ENCODE measurements at places on chromosomes 6 and 20.
A peak's percentile ranks its signal among the peaks of the same experiment; 100 is the strongest.

- DNase-seq: no peak
Observed at GRCh38 chr20:20926222-20926905, 179.8 kb downstream of the LINC00237 start.

- DNase-seq: no peak
Observed at GRCh38 chr20:63864545-63864977, 509 bp upstream of the TPD52L2 start.

GRCh38 chr6:96468281-96468680 is 53.3 kb upstream of the UFL1 start:
- DNase-seq: no peak

DNA sequence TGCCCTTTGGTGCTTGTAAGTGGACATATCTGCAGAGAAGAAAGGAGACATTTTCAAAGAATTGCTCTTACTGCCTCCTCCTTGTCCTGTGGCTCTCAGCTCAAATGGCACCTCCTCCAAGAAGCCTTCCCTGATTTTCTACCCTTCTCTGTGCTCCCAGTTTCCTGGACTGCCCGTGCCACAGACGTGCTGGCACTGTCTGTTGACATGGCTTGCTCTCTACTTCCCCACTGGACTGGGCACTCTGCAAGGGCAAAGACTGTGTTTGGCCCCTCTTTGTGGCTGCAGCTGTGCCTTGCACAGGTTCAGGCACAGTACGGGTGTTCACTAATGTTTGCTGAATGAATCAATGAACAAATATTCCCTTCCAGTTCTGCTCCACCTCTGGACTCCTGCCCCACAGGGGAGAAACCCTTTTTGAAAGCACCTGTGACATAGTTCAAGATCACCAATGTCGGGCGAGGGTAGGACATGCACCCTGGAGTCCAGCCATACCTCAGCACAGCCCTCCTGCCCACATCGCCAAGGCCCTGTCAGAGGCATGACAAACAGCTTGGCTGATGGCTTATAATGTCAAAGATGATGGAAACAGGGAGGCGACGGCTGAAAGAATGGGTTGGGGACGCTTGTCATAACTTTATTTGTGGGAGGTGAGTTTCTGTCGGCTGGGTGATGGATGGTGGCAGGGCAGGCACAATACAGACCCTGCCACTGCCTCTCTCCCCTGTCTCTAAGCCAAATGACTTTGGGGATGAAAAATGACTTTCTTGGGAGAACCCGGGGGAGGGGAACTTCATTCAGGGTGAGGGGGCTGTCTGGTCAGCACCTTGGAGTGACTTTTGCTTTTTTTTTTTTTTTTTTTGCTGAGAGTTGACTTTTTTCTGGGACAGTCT is 15.6 kb upstream of the CTNNBL1 start:
- DNase-seq: no peak

DNA sequence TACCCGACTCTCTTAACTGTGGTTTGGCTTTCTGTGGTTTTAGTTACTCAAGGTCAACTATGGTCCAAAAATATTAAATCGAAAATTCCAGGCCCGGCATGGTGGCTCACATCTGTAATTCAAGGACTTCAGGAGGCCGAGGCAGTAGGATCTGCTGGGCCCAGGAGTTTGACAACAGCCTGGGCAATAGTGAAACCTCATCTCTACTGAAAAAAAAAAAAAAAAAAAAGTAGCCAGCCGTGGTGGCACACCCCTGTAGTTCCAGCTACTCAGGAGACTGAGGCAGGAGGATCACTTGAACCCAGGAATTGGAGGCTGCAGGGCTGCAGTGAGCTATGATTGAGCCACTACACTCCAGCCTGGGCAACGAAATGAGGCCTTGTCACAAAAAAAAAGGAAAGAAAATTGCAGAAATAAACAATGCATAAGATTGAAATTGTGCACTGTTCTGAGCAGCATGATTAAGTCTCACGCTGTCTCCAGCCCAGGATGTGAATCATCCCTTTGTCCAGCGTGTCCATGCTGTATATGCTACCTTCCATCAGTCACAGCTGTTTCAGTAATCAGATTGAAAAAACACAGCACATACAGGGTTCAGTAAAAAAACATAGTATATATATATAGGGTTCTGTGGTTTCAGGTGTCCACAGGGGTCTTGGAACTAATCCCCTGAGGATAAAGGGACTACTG is 40.7 kb downstream of the RGS17 start:
- DNase-seq: no peak

- DNase-seq: no peak
Observed at GRCh38 chr20:1272368-1273100, 6.4 kb downstream of the SNPH start.

DNA sequence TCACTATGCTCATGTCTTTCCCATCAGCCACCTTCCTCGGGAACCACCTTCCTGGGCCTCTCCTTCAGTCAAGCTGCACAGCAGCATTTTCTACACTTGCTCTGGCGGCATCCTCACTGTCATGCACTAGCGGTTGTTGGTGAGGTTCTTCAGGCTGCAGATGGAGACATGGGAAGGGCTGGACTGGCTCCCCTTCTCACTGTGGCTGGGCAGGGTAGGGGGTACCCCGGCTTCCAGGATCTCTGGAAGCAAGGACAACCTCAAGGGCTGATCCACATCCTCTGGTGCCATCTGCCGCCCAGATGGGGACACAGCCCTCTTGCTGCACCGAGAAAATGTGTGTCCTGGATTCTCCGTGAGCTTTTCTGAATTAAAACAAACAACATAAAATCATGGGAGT is 180.1 kb upstream of the RNF24 start:
- DNase-seq: peak; percentile 77

DNA sequence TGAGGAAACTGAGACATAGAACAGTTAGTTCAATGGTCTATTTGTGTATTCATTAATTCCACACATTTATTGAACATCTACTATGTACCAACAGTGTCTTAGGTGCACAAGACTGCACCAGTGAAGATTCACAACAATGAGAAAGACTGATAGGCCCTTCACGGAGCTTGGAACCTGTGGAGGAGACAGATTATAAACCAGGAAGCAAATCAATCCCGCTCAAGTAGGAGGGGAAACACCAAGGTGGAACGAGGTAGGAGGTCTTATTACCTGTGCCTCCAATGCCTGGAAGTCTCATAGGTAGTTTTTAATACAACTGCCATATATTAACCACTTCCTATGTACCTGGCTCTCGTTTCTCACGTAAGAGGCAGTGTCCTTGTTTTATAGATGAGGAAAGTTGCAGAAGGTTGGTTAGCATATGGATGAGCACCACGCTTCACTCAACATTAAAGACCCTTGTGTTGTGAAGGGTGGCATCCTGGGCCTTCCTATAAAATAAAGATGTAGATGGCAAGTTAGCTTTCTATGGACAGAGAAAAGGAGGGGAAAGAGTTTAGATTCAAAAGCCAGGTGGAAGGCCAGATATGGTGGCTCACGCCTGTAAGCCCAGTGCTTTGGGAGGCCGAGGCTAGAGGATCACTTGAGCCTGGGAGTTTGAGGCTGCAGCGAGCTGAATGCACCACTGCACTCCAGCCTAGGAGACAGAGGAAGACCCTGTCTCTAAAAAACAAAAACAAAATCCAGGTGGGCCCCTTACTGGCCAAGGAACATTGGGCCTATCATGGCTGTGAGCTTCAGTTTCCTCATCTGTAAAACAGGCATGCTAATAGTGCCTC is 45.1 kb downstream of the SLC13A3 start:
- DNase-seq: no peak

GRCh38 chr20:24695529-24696225 is 226.2 kb downstream of the SYNDIG1 start:
- no peak for DNase-seq

- no peak for DNase-seq
Observed at GRCh38 chr6:90648873-90649272, 62.0 kb upstream of the MAP3K7 start.

GRCh38 chr6:2403546-2403945 is 158.1 kb upstream of the GMDS start:
- no peak for DNase-seq

DNA sequence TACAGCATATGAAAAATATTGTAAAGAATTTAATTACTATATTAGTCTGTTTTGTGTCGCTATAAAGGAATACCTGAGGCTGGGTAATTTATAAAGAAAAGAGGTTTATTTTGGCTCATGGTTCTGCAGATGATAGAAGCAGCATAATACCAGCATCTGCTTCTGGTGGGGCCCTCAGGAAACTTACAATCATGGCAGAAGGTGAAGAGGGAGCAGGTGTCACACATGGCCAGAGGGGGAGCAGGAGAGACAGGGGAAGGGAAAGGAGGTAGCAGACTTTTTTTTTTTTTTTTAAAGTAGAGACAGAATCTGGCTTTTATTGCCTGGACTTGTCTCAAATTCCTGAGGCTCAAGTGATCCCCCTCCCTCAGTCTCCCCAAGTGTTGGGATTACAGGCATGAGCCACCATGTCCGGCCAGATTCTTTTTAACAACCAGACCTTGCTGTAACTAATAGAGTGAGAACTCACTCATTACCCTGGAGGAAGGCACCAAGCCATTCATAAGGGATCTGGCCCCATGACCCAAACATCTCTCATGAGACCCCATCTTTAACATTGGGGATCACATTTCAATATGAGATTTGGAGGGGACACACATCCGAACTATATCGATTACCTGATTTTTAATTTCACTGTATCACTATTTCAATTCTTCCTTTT is 64.6 kb downstream of the MAN1A1 start:
- DNase-seq: no peak

- DNase-seq: no peak
Observed at GRCh38 chr20:46060301-46060881, 29.4 kb downstream of the NCOA5 start.

- DNase-seq: no peak
Observed at GRCh38 chr6:34243901-34244884, 4.6 kb downstream of the SMIM29 start.

GRCh38 chr6:23250556-23250955 is 681.2 kb downstream of the HDGFL1 start:
- DNase-seq: no peak

- peak; percentile 83 for DNase-seq
Observed at GRCh38 chr20:2800521-2801285, at the start of gene CPXM1. Gene CPXM1 (minus strand): TSS chr20:2800627. CDS start chr20:2800572, 55 bp downstream.

All from H1 (cell line).